Vagina (tissue), 2 donors: ENCODE measurements at places on chromosomes 5 and 9.

DNA sequence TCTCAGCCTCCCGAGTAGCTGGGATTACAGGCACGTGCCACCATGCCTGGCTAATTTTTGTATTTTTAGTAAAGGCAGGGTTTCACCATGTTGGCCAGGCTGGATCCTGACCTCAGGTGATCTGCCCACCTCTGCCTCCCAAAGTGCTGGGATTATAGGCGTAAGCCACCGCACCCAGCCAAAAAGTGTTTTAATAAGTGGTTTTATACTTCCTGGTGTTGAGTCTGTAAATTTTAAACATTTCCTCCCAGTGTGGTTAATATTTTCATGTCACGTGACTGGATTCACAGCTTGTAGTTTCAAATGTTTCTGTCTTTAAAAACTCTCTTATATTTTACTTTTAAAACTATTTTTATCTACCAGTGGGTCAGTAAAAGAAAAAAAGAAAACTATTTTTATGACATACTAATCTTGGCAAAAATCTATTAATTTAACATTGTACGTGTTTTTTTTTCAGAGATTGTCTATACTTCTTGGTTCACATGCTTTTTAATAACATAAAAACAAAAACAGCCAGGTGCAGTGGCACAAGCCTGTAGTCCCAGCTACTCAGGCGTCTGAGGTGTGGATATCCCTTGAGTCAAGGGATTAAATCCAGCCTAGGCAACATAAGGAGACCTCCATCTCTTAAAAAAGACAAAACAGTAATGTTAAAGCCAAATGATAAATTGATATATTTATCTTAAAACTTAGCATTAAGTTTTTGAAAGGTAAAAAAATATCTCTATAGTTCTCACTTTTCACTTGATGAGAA is 117.1 kb downstream of the DMXL1 start:
- DNase-seq = no peak

DNA sequence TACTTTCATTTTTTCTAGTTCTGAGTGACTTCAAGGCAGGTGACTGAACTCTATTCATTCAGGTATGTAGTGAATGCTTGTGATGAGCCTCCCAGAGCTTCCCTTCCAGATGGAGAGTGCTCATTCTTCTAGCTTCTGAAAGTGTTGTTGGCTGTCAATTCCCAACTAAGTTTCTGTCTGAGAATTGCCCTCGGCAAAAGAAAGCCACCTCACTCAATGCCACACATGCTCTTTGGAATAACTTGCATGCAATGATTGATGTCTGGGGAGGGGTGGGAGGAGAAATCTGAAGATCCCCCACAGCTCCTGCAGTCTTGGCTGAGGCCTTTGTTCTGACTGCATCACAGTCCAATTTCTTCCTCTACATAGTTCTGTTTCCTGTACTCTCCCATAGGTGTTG is 123.1 kb upstream of the C6 start:
- no peak for DNase-seq

- no peak for DNase-seq
These were observed 3.1 kb upstream of the AHRR start for GRCh38 chr5:318341-318897.

DNA sequence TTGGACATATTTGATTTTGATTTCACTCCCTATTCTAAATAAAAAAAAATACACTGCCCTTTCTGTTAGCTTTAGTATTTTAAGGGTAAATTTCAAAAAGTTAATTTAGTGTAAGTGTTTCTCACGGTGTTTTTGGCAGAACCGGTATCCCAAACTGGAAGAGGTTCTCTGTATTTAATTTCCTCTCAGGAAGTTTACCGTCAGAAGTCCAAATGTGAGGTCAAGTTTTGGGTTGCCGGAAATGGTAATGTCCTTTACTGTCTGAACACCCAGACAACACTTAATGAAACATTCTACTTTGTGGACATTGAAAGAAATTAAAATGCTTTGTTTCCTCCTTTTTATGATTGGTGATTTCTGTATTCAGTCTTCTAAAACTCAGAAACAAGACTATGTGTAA is 148.7 kb upstream of the CDKN2B start:
- DNase-seq = no peak

DNA sequence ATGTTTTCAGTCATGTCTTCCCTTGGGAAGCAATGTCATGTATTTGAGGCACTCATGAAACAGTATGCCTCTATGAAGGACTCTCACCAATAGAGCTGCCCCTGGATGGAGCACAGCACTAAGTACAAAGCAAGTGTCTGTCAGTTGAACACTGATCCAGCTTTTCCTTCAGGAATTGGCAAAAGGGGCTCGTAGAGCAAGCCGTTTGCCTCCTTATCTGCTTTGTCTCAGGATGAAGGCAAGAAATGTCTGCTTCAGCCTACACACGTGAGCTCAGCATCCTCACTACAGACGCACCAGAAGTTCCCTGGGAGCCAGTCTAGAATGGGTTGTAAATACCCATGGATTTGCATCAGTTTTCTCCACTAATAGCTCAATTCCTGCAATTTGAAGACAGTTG is 743.0 kb upstream of the DMAC1 start:
- no peak for DNase-seq

DNA sequence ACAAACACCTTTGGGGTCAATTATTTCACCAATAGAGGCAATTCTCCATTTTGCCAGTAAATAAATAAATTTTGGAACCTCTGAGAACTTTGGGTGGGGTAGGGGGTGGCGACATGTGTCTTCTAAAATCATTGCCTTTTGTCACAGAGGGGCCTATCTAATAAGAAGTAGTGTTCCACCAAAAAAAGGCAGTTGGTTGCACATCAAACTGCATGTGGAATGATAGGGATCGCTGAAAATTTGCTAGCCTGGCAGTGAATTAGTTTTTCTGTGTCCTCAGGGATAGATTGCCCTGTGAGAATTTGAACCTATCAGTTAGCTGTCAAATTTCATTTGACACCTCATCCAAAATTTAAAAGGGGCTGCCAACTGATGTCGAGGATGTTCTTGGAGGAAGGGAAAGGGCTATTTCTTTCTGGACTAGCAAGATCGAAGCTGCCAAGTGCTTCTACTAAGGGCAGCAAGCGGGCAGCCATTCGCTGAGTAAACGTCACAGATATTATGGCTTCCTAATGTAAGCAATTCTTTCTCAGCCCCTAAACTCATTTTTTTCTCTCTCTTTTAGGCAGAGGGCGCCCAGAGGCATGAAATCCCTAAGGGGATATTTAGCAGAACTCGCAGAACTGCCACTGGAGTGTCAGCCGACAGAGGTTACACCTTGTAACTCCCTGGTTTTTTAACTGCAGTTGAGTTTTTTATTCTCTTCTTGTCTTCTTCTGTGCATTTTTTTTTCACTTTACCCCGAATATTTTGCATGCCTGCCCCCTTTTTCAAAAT is 2208.1 kb upstream of the WWC1 start:
- no peak for DNase-seq

DNA sequence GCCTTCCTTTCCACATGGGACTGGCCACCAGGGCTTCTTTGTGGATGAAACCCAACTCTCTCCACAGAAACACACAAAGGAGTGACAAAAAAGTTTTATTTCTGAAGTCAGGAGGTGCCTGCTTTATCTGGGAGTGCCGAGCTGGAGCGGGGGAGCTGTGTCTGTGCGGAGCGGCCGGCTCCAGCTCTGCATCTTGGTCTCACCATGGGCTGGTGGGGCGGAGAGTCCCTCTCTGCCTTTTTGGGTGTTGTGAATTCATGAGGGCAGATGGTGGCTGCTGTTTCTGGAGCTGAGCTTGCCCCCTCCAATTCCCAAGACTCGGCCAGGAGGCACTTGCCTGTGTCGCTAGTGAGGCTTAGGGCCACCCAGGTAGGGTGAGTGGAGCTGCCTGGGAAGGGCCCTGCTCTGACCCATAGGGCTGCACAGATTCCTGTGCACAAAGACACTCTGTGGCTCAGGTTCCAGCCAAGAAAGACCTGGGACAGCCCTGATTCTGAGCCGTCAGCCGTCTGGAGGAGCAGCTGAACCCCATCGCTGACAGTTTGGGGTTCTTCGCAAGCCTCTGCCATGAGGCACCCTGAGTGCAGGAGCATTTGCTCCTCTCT is 1.4 kb downstream of the DBH start:
- DNase-seq = no peak

GRCh38 chr9:33291901-33292300 is 1.6 kb downstream of the NFX1 start:
- DNase-seq = no peak

- DNase-seq = no peak
These were observed 327.7 kb upstream of the NUDT12 start for GRCh38 chr5:103890313-103890712.

GRCh38 chr5:173554989-173555705 is 61.3 kb downstream of the BOD1 start:
- DNase-seq = no peak

GRCh38 chr5:136061630-136062365 is 33.0 kb downstream of the TGFBI start:
- DNase-seq = no peak

GRCh38 chr9:36575411-36575882 is 2.8 kb downstream of the MELK start:
- DNase-seq = no peak

DNA sequence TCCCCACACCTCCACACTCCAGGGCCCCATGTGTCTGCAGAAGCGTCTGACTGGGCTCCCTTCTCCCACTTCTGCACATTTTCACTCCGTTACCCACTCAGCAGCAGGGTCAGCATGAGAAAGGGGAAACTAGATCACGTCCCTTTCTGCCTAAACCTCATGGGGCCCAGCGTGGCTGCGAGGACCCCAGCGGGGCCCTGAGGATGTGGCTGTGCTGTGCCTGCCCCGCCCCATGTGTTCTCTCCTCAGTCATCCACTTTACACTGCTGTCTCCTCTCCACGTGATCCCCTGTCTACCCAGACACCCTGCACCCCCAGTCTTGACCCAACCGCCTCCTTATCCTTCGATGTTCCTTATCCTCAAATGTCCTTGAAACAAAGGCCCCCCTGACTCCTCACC is 59.8 kb upstream of the OTULINL start:
- no peak for DNase-seq

GRCh38 chr5:21051945-21052344 is 1063.9 kb upstream of the CDH18 start:
- DNase-seq = no peak

DNA sequence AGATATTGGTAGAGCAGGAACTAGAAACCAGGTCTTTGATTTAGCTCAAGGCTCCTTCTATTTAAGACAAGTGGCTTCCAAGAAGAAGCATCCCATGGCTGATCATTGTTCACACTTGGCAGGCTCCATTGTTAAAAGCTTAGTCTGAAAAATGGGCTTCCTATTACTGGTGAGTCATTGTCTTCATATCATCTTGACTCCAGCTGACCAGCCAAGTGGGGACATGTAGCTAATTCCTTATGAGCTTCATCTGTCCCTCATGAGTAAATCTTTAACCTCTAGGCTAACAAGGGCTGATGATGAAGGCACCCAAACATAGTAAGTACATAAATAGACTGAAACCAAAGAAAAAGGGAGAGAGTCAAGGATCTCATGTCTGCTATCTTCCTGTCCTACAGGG is 530.3 kb upstream of the KLF4 start:
- DNase-seq = no peak

- DNase-seq = no peak
These were observed 28.1 kb upstream of the PDE8B start for GRCh38 chr5:77182367-77182766.

DNA sequence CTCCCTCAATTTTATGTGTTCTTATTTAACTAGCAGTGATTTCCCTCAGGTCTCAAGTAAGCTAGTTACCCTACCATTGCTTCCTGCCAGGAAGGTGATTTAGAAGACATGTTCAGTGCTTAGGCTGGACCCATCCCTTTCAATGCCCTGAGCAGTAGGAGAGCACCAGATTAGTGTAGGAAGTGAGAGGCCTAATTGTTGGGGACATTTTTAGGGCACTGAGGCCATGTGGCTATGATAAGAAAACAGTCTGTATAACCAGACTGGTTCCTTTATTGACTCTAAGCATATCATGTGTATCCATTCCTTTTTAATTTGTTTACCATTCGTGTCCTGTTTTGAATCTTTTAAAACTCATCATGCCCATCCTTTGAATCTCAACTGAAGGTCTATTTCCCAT is 312.3 kb upstream of the PRR16 start:
- no peak for DNase-seq

- DNase-seq = no peak
These were observed 424.5 kb upstream of the CLINT1 start for GRCh38 chr5:158283397-158283796.

GRCh38 chr5:66066826-66067225 is 77.3 kb upstream of the SREK1 start:
- DNase-seq = no peak

GRCh38 chr9:136419092-136419420 is 8.6 kb downstream of the PMPCA start:
- no peak for DNase-seq

- DNase-seq = no peak
These were observed 133.0 kb downstream of the WNK2 start for GRCh38 chr9:93316726-93317494.

- no peak for DNase-seq
These were observed 77.8 kb upstream of the ZNF462 start for GRCh38 chr9:106785200-106785599.

DNA sequence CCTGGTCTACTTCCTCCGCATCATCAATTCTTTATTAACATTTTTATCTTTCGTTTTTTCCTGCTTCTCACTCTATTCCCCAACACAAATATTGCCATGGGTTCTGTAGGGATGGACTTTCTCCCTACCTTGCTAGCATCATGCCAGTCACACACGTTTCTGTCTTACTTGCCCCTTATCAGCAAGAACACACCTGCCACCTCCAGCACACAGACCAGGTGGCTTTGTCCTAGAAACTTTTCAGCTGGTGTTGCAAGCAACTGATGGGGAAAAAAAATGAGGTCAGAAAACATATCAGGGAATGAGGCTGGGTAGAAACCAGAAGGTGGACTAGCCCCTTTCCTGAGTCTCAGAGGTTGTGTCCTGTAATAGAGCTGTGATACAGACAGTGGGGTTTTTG is 5.8 kb downstream of the SH3RF2 start:
- DNase-seq = no peak

- peak; percentile 92 for DNase-seq
These were observed 82.9 kb downstream of the ADAMTS2 start for GRCh38 chr5:179262126-179262920.

DNA sequence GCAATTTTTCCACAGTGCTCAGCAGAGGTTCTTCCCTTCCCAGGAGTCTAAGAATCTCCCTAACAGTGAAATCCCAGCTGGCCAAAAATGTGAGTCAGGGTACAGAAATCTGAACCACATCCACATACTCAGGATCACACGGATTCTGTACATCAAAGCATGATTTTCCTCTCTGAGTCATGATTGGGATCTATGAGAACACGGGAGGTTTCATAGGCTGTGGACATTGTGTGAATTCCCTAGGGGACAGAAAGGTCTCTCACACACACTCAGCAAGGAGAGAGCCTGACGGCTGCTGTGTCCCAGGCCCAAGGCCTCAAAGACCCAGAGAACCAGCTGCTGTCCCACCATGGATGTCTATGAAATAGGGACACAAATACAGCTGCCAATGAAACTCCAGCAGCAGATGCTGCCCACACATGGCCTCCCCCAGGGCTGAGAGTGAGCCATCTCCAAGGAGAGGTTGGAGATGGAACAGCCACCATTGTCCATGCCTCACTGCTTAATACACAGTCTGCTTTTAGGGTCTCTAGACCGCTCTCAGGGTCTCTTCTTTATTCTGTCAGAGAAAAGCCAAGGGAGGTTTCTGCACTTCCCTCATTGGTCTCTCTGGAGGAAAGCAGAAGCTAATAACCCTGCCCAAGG is 102.7 kb downstream of the ADAMTS12 start:
- no peak for DNase-seq
